Esophagus squamous epithelium (tissue), 5 donors: ENCODE measurements at places on chromosomes 7 and 10. TPM values are rescaled to one million over a fixed set of nuclear protein-coding genes. Genes with fewer than 3 reads are reported as not detected.

DNA sequence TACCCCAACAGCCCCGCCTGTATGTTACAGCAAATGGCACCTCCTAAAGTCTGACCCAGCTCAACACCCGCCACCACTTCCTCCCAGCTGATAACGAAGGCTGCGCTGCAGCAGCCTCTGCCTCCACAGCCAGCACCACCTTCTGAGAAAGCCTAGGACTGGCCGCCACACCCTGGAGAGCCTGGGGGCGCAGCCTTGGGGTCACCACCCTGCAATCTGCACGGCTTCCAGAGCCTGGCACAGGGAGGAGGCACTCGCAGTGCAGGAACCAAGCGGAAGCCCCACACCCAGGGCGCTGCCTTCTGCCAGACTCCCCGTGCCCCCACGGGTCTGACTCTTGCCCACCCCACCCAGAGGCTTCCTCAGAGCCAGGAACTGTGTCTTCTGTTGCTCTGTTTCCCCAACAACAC lies 112.5 kb downstream of the MAD1L1 start:
- no peaks in the 10 kb centered on the region for H3K36me3 ChIP-seq
- no peak for DNase-seq
- H3K4me3 ChIP-seq, result no peak overlapping the region
- H3K4me1 ChIP-seq, result peaks cover 20% of the 10 kb centered on the region
- H3K27me3 ChIP-seq, result no peaks in the 10 kb centered on the region

GRCh38 chr7:36188266-36188665 lies 35.2 kb downstream of the EEPD1 start:
- no peak overlapping the region for H3K4me3 ChIP-seq
- peaks cover 77% of the 10 kb centered on the region for H3K4me1 ChIP-seq
- no peaks in the 10 kb centered on the region for H3K27me3 ChIP-seq

AKR1B15 gene
- 4.5 TPM for total RNA-seq

CALML3 gene
- 196 TPM for total RNA-seq

H2BK1 gene
- not detected for total RNA-seq

SLC18A3 gene
- total RNA-seq, result not detected

CALY gene
- total RNA-seq, result not detected

DNA sequence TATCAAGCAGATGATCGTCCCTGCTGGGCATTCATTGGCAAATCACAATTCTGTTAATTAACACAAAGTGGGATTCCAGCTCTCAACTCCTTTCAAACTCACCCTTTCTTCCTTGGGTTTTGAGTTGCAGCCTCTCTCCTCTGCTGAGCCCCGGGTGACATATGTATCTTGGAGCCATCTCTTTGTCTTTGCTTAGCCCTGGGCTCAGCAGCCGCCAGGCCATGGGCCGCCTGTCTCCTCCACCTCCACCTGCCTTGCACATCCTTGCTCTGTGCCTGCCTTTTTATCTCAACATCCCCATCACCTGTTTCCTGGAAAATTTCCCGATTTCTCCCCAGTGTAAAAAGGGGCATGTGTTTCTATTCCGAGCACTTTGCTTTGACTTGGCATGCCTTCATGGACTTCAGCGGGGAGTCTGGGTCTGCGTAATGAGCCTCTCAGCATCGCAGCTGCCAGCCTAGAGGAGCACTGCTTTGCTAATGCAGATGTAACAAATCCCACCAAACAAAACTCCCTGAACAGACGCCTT lies 141.3 kb upstream of the AGK start:
- no peaks in the 10 kb centered on the region for H3K27me3 ChIP-seq
- H3K36me3 ChIP-seq, result no peaks in the 10 kb centered on the region
- no peak for DNase-seq
- H3K4me3 ChIP-seq, result no peak overlapping the region
- H3K27ac ChIP-seq, result no peak overlapping the region
- no peaks in the 10 kb centered on the region for H3K4me1 ChIP-seq

GRCh38 chr7:1229202-1229947 lies 3.3 kb upstream of the UNCX start:
- peaks cover 44% of the 10 kb centered on the region for H3K4me1 ChIP-seq
- no peak overlapping the region for H3K27ac ChIP-seq

DNA sequence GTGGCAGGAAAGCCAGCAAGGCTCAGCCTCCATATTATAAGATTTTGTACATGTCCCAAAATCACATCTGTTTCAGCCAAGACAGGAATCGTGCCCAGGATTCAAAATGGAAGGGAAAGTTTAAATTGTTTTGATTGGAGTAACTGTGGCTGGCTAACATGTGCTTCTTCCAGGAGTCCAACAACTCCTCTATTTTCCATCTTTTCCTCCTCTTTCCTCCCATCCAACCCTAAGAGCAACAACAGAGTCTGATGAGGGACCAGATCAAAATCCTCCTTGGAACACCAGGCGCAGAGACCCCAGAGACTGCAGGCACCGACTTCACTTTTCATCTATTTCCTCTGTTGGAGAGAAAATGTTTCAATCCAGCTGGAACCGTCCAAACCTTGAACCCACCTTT lies 36.0 kb upstream of the SVIL start:
- peak overlapping the region; percentile 34 for H3K27ac ChIP-seq
- H3K36me3 ChIP-seq, result peaks cover 47% of the 10 kb centered on the region
- no peaks in the 10 kb centered on the region for H3K27me3 ChIP-seq
- H3K4me3 ChIP-seq, result no peak overlapping the region
- no peak for DNase-seq

- H3K27ac ChIP-seq, result no peak overlapping the region
- H3K27me3 ChIP-seq, result no peaks in the 10 kb centered on the region
- no peak overlapping the region for H3K4me3 ChIP-seq
- no peak for DNase-seq
- peaks cover 35% of the 10 kb centered on the region for H3K36me3 ChIP-seq
- H3K4me1 ChIP-seq, result no peaks in the 10 kb centered on the region
Measured at GRCh38 chr7:141754939-141755338, 9.0 kb upstream of the TAS2R3 start.

DNA sequence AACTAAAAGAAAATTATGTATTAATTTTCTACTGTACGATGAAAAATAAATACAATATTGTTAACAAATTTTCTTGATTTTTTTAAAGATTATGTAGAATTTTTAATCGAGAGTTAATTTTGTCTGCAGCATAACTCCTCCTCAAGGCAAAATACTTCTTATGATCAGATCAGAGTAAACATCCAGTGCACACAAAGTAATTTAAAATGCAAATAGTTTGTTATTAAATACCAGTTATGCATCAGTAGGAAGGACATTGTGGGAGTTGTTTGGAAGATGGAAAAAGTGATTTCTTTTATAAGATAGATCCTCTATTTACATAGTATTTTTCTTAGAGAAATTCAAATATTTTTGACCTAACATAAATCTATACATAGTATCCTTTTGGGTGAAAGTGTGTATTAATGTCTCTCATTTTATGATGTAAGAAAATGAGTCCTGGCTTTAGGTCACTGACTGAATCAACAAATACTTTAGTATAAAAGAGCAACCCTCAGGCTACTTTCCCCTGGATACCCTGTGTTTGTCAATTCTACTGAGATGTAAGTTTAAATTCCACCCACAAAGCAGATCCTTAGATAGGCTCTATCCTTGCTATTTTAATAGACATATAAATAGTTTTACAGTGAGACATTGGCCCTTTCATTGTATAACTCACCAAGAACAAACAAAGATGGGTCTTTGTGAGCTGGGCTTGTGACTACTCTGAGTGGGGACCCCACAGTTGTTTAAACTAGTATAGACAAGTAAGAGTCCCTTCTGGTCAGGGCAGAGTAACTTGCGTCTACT lies 1133.7 kb downstream of the GATA3 start:
- H3K27me3 ChIP-seq, result no peaks in the 10 kb centered on the region
- no peak overlapping the region for H3K4me3 ChIP-seq
- H3K36me3 ChIP-seq, result no peaks in the 10 kb centered on the region
- no peak overlapping the region for H3K27ac ChIP-seq

- no peak for DNase-seq
- no peaks in the 10 kb centered on the region for H3K27me3 ChIP-seq
- H3K4me3 ChIP-seq, result no peak overlapping the region
- H3K27ac ChIP-seq, result no peak overlapping the region
- H3K36me3 ChIP-seq, result no peaks in the 10 kb centered on the region
- H3K4me1 ChIP-seq, result no peaks in the 10 kb centered on the region
Measured at GRCh38 chr10:13998163-13998835, 332.4 kb downstream of the FRMD4A start.

CALHM1 gene
- total RNA-seq, result not detected

- peaks cover 48% of the 10 kb centered on the region for H3K4me1 ChIP-seq
- peaks cover 21% of the 10 kb centered on the region for H3K27me3 ChIP-seq
- H3K27ac ChIP-seq, result peak overlapping the region; percentile 96
- H3K4me3 ChIP-seq, result peak overlapping the region; percentile 85
- no peak for DNase-seq
Measured at GRCh38 chr10:71966046-71967004, 2.1 kb downstream of the CHST3 start.

- H3K27ac ChIP-seq, result no peak overlapping the region
- no peak overlapping the region for H3K4me3 ChIP-seq
- H3K36me3 ChIP-seq, result no peaks in the 10 kb centered on the region
Measured at GRCh38 chr10:62528441-62528840, 154.3 kb downstream of the ZNF365 start.

MALRD1 gene
- total RNA-seq, result 0.38 TPM

DNA sequence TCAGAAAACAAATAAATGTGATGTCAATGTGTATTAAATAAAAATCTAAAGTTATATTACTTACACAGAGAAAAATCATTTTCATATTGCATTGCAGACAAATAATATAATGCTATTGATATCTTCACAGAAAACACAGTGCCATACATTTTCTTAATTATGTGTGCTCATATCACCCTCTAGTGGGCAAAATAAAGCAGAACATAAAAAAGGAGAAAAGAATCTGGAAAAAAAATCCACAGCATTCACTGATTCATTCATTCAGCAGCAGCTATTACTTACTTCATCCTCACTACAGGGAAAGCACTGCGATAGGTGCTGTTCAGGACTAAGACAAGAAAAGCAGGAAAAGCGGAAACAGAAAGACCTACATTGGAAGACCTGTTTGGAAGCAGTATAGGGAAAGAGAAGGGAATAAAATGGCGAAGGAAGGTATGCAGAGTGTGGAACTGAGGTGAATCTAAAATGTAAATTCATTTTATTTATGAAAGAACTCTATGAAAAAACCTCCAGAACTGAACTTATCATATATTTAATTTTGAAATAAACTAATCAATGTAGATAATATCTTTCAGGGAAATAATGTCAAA lies 73.2 kb downstream of the POT1 start:
- no peak overlapping the region for H3K4me3 ChIP-seq
- peaks cover 29% of the 10 kb centered on the region for H3K36me3 ChIP-seq
- no peak for DNase-seq
- H3K27me3 ChIP-seq, result no peaks in the 10 kb centered on the region
- H3K4me1 ChIP-seq, result no peaks in the 10 kb centered on the region
- H3K27ac ChIP-seq, result no peak overlapping the region

- no peaks in the 10 kb centered on the region for H3K27me3 ChIP-seq
- no peaks in the 10 kb centered on the region for H3K36me3 ChIP-seq
- no peak overlapping the region for H3K4me3 ChIP-seq
- H3K4me1 ChIP-seq, result peaks cover 88% of the 10 kb centered on the region
Measured at GRCh38 chr10:77873536-77874380, 52.8 kb downstream of the DLG5 start.

GTF2I gene
- 104 TPM for total RNA-seq

STEAP1B gene
- 0.95 TPM for total RNA-seq

GCK gene
- not detected for total RNA-seq

BPGM gene
- 9.9 TPM for total RNA-seq

DNA sequence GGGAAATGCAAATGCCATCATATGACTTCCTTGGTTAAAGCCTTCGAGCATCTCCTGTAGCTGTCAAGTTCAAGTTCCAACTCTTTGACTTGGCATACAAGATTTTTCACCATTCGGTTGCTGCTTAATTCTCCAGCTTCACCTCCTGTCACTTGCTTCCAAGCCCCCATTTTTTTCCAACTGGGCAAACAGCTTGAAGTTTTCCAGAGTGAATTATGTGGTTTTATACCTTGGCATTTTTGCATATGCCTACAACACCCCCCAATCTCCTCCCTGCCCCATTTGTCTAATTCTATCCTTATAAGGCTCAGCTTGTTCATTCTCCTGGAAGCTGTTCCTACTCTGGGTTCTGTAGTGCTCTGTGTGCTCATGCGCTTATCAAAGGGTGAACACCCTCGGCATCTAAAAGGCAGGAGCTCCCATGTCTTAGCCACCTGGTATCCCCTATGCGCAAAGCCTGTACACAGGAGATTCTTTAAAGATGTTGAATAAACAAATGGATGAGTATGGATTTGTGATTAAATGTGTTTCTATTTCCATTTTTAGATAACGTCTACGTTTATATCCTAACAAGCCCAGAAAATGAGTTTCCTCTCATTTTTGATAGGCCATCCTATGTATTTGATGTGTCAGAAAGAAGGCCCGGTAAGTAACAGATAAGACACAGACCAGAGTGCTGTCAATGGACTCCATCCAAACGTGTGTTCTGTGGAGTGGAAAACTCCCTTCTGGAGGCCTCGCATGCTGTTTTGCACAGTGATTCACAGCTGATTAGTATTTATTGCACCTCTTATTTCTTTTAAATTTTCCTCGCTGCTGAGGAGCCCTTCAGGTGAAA lies 52.5 kb downstream of the CDHR3 start:
- H3K4me3 ChIP-seq, result no peak overlapping the region
- no peak for DNase-seq
- H3K27me3 ChIP-seq, result no peaks in the 10 kb centered on the region
- no peaks in the 10 kb centered on the region for H3K36me3 ChIP-seq

DNA sequence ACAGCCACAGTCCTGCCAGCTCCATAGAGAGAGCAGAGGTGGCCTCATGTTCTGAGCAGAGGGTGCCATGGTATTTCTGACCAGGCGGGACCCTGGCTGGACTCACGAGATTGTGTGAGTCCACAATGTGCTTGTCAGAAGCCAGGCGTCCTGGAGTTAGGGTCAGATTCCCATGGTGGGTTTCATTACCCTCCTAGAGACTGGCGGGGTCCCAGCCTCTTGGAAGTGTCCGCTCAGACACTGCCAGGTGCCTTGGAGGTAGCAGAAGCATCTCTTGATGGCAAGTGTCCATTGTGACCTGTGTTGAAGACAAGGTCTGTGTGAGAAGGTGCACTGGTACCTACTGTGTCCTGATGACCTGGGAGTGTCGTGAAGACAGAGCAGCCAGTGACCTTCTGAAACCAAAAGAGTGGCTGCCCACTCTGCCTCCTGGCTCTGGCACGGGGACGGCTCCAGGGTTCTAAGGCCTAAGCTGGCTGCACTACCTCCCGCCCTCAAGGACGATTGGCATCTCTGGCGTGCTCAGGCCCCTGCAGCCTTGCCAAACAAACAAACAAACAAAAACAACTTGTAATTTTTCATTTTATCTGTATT lies 56.8 kb downstream of the MGMT start:
- DNase-seq, result no peak
- no peak overlapping the region for H3K27ac ChIP-seq
- no peak overlapping the region for H3K4me3 ChIP-seq
- peaks cover 3% of the 10 kb centered on the region for H3K4me1 ChIP-seq
- no peaks in the 10 kb centered on the region for H3K36me3 ChIP-seq

- H3K27me3 ChIP-seq, result no peaks in the 10 kb centered on the region
- no peaks in the 10 kb centered on the region for H3K36me3 ChIP-seq
- no peak overlapping the region for H3K27ac ChIP-seq
Measured at GRCh38 chr7:38310591-38311101, 37.2 kb upstream of the TARP start.

GRCh38 chr7:77674878-77675277 lies 21.4 kb upstream of the RSBN1L start:
- DNase-seq, result no peak
- H3K36me3 ChIP-seq, result no peaks in the 10 kb centered on the region
- H3K4me1 ChIP-seq, result peaks cover 5% of the 10 kb centered on the region
